HTR-8/SVneo (cell line): ENCODE measurements at places on chromosomes 16 and 17.

GRCh38 chr16:10076037-10076436, 106.2 kb downstream of the GRIN2A start:
- no peak for DNase-seq

DNA sequence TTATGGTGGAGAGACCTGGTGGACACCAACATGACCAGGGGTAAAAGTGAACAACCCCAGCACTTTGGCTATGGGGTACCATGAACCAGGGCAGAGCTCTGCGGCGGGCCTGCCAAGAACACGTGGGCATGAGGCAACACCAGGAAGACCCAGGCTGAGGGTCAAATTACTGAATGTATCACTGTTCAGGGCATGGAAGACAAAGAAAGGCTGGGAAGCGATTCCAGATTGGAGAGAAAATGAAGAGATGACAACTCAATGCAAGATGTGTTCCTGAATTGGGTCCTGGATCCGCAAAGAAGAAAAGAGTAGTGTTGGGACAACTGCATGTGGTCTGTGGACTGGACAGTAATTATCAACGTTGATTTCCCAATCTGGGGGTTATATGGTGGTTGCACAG, 19.8 kb downstream of the SPHK1 start:
- no peak for DNase-seq

DNA sequence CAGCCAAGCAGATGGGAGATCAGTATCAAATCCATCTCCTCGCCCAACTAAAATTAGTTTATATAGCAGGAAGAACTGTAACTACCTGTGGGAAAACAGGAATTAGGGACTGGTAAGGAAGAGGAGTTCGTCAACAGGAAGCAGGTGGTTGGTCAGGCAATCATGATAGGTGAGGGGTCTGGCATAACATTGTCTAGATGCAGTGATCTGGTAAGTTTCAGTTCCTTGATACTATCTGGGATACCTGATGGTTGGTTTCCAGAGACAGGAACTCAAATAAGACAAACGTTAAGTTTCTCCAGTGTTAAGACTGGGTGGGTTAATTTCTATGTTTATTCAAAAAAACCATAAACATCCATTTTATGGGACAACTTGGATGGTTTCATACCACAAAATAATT, 53.8 kb downstream of the CEP112 start:
- DNase-seq = no peak

GRCh38 chr17:74182041-74182723, 21.3 kb upstream of the RPL38 start:
- DNase-seq = no peak

- peak; percentile 44 for DNase-seq
These were observed 364.4 kb downstream of the C16orf95 start for GRCh38 chr16:86952769-86953168.

DNA sequence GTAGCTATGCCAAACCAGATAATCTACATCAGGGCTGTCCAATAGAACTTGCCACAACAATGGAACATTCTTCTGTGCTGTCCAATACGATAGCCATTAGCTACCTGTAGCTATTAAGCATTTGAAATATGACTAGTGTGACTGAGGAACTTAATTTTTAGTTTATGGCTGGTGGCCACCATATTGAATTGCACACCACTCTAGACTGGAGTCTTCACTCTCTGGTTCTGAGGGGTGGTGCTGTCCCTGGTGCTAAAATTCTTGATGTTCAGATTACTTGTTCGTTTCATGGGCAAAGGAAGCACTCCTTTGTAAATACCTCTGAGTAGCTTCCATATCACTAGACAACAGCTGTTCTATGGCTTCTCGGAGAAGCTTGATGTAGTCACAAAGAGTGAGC, 296.6 kb downstream of the NPIPA8 start:
- no peak for DNase-seq

- DNase-seq = peak; percentile 48
These were observed 90.9 kb downstream of the MYH11 start for GRCh38 chr16:15765880-15766279.

DNA sequence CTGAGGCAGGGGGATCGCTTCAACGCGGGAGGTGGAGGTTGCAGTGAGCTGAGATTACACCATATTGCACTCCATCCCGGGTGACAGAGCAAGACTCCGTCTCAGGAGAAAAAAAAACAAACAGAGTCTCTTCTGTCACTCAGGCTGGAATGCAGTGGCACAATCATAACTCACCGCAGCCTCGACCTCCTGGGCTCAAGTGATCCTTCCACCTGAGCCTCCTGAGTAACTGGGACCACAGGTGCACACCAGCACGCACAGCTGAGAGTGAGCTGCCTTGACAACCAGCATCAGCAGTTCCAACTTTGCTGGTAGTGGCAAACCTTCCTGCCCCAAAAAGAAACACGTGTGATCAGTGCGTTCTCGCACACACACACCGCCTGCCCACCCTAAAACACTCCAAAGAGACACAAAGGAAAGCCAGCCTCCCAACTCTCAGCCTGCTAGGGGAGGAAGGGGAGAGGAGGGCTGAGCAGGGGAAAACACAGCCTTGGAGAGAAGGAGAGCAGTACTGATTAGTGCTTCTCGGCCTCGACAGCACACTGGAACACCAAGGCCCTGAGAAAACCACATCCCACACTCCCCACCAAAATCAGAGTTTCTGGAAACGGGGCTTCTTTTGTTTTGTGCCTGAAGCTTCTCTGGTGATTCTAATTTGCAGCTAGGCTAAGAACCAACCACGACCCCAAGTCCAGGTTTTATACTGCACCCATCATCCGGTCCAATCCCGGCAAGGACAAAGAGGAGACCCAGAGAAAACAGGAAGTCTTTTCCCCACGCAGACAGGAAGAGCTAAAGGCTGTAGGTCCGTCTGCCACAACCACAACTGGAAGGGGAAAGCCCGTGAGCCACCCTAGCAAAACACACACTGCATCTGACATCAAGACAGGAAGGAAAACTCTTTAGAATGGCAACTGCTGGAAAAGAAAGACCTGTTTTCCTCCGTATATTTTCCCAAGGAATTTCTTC, 28.8 kb downstream of the ZCCHC14 start:
- peak; percentile 29 for DNase-seq

DNA sequence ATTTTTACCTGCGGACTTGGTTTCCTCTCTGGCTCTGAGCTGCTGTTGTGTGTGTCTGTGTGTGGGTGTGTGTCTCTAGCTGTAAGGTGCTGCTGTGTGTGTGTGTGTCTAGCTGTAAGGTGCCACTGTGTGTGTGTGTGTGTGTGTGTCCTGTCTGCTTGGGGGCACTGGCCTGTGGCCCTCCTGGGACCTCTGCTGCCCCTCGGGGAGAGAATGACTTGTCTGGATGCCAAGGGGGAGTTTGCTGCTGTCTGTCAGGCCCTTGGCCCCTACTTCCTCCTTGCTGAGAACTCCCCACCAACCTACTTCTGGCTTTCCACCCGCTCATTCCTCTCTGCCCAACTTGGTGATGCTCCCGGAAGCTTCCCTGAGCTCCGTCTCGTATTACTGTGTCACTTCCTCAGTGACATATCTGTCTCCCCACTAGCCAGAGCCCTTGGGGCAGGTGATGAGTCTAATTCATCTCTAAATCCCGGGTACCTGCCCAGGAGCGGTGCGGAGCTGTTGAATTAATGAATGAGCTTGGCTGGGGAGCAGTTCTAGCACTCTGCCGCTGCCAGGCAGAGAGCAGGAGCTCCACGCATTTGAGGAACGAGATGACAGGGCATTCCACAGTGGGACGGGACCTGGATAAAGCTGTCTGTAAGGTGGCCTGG, 3.5 kb upstream of the LASP1NB start:
- no peak for DNase-seq

DNA sequence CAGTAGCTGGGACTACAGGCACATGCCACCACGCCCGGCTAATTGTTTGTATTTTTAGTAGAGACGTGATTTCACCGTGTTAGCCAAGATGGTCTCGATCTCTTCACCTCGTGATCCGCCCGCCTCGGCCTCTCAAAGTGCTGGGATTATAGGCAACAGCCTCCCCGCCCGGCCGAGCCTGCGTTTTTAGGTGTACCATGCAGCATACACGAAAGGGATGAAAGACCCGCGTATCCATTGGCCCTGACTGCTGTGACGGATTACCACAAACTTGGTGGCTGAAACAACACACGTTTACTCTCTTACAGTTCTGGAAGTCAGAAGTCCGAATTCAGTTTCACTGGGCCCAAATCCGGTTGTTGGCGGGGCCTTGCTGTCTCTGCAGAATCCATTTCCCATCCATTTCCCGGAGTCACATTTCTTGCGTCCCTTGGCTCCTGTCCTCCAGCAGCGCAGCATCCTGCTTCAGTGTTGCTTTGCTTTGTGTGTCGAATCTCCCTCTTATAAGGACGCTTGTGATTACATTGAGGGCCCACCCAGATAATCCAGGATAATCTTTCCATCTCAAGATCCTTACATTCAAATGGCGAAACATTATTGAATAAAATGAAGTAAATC, 8.3 kb upstream of the GUCY2D start:
- no peak for DNase-seq

DNA sequence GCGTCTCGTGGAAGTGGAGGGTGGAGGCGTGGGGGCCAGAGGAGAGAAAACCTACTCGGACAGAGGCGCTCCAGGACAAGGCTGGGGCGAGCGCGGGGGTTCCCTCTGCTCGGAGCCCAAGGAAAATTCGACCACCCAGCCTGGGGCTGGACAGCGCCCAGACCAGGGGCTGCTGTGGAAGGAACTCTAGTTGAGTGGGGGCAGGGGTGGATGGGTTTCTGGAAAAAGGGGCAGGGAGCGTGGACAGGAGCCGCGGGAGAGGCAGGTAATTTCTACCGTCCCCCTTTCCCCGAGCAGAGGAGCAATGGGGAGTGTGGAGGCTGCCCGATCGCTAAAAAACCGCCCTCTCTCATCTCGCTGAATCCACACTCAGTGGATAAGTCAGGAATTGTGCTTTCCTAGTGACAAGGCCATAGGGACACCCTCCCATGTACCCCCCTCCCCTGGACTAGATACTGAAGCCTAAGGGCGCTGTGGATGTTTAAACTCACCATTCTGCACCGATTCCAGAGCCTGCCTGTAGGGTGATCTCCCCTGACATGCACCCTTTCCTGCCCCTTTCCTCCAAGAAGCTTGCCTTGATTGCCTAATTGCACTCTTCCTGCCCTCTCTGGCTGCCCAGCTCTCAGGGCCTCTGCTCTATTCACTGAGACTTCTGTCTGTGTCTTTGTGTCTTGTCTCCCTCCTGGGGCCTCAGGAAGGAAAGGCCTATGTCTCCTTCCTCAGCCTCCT, 90.7 kb upstream of the TMEM97 start:
- DNase-seq = no peak

DNA sequence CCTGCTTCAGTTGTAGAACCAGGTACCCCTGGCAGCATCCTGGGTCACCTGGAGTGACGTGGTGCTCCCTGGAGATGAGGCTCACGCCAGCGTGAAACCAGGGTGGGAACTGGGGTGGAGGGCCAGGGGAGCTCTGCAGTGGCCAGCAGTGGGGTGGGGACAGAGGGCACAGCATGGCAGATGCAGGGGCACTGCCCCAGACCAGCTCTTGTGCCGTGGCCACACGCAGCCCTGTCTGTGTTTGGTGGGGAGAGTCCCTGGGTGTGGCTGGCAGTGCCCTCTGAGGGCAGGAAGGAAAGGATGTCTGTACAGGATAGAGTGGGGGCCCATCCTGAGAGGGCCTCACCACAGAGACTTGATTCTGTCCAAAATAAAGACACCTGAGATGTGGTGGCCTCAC, 24.5 kb downstream of the ZNF750 start:
- no peak for DNase-seq

DNA sequence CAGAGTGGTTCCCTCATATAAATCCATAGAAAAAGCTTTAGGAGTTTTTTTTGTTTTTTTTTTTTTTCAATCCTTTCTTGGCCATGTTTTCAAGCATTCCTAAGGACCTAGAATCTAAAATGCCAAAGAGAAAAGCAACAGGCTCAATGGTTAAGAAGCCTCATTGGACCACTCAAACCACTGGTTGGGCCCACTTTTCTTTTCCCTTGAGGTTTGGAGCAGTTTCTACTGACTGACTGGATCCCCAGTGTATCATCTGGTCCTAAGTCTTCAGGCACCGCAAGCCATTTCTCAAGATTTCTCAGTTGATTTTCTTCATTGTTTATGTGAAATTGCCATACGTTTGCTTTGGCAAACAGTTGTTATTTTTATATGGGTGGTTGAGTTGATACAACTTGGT, 14.4 kb downstream of the METTL9 start:
- no peak for DNase-seq

DNA sequence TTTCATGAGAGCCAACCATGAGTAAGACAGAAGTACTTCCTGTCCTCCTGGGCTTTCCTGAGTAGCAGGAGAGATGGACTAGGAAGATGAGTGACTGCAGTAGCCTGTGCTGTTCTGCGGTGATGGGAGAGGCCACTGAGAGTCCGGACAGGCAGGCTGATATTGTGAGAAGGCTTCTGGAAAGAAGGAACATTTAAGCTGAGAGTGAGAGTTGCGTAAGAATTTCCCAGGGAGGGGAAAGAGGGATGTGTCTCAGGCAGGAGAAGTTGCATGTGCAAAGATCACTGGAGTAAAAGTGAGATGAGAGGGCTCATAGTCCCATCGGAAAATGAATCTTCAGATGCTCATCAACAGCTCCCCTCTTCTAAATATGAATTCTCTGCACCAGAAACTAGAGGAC, 258.3 kb downstream of the RBFOX1 start:
- no peak for DNase-seq

DNA sequence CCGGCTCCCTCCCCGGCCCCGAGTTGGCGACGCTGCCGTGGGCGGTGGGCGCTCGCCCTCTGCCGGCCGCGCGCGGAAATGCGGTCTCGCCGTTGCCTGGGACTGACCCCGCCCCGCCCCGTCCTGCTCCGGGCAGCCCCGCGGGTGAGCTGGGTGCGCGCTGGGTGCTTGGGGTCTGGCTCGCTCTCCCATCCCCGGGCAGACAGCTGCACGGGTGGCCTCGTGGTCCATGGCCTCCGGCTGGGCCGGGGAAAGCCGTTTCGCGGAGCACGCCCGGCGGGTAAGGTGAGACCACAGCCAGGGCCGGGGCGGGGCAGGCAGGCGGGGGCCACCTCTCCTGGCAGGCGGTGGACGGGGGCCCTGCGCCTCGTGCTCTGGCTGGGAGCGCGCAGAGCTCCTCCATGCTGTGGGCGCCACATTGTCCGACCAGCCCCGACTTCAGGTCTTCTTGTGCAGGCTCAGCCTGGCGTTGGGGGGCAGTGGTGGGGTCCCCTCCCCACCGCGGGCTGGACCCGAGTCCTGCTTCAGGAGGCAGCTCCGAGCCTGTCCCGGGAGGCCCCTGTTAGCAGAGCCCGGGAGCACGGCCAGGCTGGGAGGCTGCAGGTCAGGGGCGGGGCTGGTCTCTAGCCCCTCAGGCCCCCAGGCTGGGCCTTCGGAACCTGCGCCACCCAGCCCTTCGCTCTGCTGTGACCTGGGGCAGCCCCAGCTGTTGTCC, 7.0 kb upstream of the C1QTNF8 start:
- DNase-seq = peak; percentile 81
